ENCODE measurements at places on chromosomes 2 and 18.

GRCh38 chr2:177669625-177670330 lies 277.2 kb downstream of the AGPS start:
- no peak for DNase-seq

- no peak for DNase-seq
These were observed 50.8 kb downstream of the TRABD2A start for GRCh38 chr2:84830095-84830494.

DNA sequence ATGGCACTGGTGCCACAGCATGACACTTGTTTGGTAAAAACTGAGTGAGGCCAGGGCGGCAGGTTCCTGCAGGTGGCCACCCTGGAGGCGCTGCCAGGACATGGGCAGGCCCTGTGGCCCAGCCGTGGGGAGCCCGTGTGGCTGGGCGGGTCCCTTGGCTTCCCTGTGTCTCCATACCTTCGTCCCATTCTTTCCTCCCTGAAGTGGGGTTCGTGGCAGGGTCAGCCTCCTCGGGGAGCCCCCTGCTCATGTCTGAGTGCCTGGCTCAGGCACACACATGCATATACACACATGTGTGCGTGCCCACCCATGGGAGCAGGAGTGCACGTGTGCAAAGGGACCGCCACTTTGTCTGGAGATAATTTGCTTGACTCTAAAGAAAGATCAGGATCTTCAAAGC lies 86.5 kb upstream of the HDAC4 start:
- no peak for DNase-seq

- DNase-seq, result no peak
These were observed 8.2 kb downstream of the GDF7 start for GRCh38 chr2:20674974-20675679.

GRCh38 chr2:202757339-202757738 lies 114.2 kb downstream of the ICA1L start:
- DNase-seq, result no peak

DNA sequence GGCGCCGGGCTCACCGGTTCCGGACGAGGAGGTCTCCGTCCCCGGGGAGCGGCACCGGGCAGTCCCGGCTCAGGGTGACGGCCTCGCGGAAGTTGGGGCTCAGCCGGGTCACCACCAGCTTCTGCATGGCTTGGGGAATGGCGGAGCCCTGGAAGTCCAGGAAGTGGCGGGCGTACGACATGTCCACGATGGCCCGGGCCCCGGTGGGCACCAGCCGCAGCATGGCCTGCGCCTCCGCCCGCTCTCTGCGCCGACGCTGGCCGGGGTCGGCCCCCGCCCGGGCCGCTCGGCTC lies 157 bp downstream of the PTGR3 start:
- no peak for DNase-seq

DNA sequence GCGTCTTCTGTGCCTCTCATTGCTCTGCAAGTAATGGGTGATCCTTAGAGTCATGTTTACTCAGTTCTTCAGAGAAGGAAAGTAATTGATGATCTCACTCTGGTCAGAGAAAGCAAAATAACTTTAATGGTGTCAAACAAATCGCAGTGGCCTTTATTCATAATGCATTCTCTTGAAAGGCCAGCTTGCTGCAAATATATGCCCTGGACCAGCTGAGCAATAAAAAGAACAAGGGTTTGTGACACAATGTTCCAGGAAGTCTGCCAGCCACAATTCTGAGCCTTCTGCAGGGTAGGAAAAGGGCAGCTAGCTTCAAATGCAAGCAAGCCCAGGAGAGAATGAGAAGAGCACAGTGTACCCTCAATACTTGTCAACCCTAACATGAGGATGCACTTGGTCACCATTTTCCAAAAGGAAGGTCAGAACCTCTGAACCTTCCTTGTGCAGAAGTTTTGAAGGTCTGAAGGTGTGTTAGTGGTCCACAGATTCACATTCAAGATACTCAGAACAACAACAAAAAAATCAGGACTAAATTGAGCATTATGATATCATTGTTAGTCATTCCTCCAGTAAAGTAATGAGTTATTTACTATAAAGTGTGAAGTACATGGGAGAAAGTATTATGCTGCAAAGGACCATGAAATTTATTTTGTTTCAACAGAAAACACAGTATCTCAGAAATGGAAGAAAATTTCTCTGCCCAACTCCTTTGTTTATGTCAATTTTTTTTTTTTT lies 355.6 kb downstream of the PAX3 start:
- no peak for DNase-seq

- no peak for DNase-seq
These were observed 44.9 kb upstream of the TWIST2 start for GRCh38 chr2:238802957-238803356.

- no peak for DNase-seq
These were observed 2.2 kb downstream of the CNOT9 start for GRCh38 chr2:218570850-218571249.

GRCh38 chr2:161243905-161244304 lies 64.3 kb upstream of the PSMD14 start:
- no peak for DNase-seq

- no peak for DNase-seq
These were observed 8.2 kb downstream of the SRSF7 start for GRCh38 chr2:38742797-38743559.

- no peak for DNase-seq
These were observed 236.0 kb upstream of the SPHKAP start for GRCh38 chr2:228417526-228417925.

DNA sequence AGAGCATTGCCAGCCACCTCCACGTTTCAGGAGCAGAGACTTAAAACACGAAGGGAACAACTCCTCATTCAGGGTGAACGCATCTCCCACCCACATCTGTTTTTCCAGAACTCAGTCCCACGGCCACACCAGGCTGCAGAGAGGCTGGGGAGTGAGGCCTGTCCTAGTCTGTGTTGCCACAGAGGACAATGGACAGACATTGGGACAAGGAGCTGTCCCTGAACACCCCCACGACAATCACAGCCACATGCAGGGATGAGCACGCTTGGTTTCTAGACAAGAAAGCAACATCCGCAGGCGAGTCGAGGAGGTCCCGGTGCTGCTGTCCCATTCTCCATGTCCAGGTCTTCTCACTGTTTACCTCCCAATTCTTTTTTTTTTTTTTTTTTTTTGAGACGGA lies 167.4 kb downstream of the EIPR1 start:
- DNase-seq, result no peak

DNA sequence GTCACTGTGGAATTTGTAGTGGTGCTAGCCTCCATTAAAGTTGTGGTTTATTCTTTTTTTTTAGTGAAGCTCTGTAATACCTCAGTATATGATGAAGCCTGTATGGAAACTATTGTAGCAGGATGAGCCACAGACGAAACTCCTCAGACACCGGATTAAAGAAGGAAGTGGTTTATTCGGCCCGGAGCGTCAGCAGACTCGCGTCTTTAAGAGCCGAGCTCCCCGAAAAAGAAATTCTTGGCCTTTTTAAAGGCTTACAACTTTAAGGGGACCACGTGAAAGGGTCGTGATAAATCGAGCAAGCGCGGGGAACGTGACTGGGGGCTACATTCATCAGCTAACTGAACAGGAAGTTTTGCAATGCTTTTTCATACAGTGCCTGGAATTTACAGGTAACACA lies 8.1 kb upstream of the CCL20 start:
- no peak for DNase-seq

DNA sequence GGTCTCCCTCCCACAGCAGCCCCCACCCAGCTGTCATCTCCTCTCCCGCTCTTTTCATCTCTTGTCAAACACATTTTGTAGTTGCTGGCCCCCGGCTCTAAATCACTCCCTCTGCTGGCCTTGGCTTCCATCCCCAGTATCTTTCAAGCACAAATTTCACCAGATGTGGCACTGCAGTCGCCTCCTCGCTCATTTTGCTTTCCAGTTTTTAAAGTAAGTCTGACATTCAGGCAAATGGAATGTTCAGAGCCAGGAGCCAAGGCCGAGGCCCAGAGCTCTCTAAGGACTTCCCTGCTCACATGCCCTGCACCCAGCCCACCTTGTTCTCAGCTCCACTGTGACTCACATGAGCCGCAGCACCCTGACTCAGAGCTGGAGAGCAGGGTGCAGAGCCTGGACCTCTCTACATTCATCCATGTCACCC lies 158.4 kb downstream of the GALNT14 start:
- no peak for DNase-seq

GRCh38 chr2:71275939-71276310 lies 49.0 kb upstream of the PAIP2B start:
- DNase-seq, result no peak

DNA sequence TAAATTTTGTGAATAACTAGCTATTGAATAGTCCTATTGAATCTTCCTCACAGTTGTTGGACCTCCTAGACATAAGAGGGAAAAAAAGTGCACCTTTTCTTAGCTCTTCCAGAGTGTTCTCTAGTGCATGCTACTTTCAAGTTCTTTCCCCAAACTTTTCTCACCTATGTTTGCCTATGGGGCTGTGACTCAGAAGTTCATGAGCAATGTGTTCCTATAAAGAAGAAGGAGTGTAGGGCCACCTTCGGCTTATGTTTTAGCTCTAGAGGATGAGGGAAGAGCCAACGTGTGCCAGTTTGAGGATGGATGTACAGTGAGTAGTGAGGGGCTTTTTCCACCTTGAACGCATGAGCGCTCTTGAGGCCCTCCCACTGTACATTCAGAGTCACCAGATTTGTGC lies 27.0 kb upstream of the HNMT start:
- DNase-seq, result no peak

- no peak for DNase-seq
These were observed 56.8 kb upstream of the LRPPRC start for GRCh38 chr2:44052584-44052983.

DNA sequence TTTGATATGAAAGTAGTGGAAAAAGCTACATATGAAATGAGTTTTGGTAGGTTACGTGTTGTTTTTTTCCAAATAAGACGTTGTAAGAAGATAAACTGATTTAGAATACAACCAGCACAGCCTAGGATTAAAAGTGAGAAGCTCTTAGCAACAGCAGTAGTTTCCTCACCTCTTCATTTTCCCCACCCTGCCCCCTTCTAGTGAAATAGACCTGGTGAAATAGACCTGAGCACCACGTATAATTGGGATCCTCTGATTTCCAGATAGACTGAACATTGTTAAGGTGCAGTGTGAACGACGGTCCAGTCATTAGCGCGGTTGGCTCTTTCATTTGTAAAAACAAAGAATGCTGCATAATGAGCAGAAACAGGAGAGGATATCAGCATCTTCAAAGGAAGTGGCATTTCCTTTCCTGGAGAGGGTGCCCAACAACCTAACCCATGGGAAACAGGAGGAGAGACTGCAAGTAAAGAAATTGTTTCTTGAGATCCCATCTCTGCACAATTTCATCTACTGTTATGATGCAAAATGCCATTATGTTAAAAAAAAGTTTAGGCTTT lies 114.3 kb downstream of the FIGN start:
- DNase-seq, result no peak

DNA sequence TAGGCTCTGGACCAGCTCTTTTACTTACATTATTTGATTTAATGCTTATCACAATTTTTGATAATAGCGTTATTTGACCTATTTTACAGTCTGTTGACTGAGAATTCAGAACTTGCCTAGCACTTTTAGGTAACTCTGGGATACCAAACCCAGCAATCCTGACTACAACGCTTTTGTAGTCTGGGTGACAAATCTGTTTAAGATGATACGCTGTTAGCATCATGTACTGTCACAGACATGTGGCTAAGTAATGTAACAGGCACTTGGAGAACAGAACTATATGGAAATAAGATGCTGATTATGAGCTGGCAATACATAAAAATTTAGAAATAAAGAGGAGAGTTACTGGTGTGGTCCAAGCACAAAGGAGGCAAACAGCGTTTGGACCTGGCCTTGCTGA lies 130.6 kb downstream of the RBMS1 start:
- no peak for DNase-seq

DNA sequence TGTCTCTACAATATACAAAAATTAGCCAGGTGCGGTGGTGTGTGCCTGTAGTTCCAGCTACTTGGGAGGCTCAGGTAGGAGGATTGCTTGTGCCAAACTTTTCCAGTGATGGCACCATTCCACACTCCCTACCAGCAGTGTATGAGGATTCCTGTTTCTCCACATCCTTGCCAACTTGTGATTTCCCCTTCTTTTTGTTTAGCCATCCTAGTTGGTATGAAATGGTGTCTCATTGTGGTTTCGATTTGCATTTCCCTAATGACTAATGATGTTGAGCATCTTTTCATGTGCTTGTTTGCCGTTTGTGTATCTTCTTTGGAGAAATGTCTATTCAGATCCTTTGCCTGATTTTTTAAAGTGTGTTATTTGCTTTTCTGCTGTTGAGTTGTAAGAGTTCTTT lies 41.0 kb downstream of the EPB41L5 start:
- no peak for DNase-seq

DNA sequence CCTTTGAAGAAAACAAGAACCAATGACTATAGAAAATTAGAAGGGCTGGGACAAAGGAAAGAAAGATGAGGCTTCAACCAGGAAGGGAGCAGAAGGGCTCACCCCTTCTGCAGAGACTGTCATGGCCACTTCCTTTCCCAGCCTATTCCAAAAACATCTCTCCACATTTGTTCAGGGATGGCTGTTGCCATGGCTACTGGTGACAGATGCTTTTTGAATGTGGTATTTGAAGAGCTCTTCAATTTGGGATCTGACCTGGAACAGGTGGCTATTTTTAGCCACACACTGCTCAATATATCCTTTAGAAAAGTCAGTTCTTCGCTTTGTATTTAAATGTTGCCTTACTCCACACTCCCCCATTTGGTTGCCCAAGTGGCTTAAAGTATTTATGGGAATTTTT lies 64.1 kb upstream of the LCLAT1 start:
- no peak for DNase-seq

DNA sequence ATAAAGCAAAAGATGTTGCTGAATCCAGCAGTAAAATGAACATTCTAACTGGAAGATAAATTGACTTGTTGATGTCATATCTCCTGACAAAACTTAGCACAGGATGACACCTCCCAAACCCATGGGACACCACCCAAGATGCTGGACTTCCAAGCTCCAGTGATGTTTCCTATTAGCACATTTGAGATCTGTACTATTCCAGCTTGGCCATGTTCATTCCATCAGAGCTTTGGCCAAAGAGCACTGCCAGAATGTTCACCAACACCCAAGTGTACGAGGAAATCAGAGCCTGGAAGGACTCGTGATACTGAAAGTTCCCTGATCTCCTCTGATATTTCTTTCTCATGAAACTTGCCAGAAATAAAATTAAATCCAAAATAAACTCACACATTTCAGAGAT lies 44.7 kb downstream of the PID1 start:
- DNase-seq, result no peak

DNA sequence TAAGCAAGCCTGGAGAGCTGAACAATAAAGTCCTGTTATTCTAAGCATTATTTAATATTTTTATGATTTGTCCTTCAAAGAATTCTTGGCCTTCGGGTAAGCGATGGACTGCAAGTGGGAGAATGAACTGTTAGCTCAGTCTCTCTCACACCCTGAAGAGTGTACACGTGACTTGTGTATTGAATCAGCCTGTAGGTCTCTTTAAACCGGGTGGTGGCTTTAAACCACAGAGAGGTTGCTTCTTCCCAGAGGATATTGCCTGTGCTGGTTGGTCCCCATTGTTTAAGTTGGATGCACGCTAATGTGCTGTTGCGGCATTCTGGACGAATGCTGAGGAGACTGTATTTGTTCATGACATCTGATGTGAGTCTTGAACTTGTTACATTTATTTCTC lies 183.3 kb downstream of the LTBP1 start:
- no peak for DNase-seq
